Left renal cortex interstitium (tissue), 4 donors: ENCODE measurements at places on chromosomes 2 and 18. TPM values are rescaled to one million over a fixed set of nuclear protein-coding genes. Genes with fewer than 3 reads are reported as not detected.

Gene KLHL29
- 15.0 TPM for polyA plus RNA-seq

Gene FAM237A
- not detected for polyA plus RNA-seq

Gene OSR1
- polyA plus RNA-seq = 12.7 TPM

DNA sequence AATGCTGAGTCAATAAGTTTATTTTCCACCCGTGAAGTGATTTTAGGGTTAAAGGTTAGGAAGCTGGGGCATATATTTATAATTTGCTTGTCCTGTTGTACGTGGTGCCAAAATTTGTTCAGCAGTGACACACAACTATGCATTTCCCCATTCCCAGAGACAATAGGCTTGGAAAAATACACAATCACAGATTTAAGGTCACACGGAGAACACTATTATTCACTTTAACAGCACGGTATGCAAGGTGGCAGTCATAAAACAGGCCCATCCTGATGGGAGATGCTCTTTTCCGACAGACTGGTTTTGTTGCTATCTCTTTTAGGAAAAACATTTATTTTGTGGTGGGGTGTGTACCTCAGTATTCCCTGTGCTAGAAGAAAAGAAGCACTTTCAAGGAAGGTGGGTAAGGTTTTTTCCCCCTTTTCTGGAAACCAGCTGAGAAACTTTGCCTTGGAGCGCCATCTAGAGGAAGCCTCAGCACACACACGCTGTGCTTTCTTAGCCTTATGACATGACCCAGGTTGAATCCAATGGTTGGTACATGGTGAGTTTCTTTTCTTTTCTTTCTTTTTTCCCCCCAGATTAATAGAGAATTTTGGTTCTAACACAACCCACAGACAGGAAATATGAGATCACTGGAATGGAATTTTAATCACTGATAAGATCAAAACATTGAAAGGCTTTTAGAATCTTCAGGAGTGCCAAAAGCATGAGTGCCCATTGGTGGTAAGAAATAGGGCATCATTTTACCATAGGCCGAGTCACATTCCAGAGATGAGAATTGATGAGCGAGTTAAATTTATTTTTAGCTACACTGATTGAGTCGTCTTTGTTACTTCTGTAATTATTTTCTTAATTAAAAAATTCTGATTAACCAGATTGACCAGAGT lies 332.1 kb downstream of the AGPS start:
- peak; percentile 78 for DNase-seq

DNA sequence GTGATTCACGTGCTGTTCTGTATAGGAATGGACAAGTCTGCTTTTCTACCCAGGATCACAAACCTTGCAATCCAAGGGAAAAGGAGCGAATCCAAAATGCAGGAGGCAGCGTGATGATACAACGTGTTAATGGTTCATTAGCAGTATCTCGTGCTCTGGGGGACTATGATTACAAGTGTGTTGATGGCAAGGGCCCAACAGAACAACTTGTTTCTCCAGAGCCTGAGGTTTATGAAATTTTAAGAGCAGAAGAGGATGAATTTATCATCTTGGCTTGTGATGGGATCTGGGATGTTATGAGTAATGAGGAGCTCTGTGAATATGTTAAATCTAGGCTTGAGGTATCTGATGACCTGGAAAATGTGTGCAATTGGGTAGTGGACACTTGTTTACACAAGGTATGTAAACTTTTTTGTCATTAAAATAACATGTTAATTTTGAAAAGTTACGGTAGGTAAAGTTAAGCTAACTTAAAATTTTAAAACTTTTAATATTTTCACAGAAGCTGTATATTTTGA lies 33.0 kb downstream of the PPM1B start:
- DNase-seq = no peak

GRCh38 chr2:206647985-206648384 lies 5.7 kb downstream of the FAM237A start:
- DNase-seq = no peak

GRCh38 chr2:238928520-238929241 lies 80.8 kb downstream of the TWIST2 start:
- no peak for DNase-seq

DNA sequence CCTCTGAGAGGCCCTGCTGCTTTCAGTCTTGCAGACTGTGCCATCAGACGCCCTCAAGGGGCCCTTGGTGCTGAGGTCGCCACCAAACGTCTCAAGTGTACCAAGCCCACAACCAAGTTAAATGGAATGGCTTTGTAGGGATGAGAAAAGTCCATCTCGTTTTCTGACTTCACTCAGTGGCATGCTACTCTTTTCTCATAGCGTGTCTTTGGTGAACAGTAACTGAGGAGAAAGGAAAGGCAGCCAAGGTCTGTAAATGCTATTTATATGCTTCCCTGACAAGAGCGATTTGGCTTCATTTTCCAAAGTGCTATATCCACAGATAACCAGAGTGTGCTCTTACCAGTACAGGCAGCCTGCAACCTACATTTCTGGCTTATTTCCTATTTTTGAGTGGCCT lies 123.0 kb downstream of the MTX2 start:
- DNase-seq = no peak

DNA sequence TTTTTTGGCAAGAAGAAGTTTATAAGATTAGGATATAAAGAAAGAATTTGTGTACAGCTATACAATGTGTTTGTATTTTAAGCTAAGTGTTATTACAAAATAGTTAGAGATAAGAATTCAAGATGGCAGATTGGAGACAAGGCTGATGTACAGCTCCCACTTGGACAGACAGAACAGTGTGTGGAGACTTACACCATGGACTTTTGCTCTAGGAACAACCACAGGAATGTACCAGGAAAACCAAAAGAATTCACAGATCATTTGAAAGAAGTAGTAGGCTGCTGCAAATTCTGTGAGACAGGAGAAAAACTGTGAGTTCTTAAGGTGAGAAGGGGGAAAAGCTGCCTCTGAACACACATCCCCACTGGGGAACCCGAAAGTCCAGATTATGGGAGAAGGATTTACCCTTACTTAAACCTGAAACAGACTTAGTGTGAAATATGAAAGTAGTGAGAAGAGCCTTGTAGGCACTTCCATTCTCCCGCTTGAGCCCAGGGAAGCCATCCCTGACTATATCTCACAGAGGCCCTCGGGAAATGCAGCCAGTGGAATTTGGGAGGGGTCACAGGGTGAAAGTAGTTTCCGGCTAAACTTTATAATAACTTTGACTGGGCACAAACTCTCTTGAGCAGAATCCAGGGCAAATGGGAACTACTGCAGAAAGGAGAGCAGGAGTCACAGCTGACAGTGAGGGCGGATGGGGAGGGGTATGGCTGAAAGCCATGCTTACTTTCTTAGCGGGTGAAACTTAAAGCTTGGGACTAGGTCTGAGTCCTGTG lies 11.6 kb upstream of the RPRD1A start:
- no peak for DNase-seq
